ENCODE measurements at places on chromosomes 2 and 18.

- DNase-seq = no peak
These were observed 46.1 kb downstream of the CDCA7 start for GRCh38 chr2:173400760-173401159.

GRCh38 chr2:179861416-179862067 is at the start of gene ZNF385B:
Gene ZNF385B, minus strand, starts transcription at chr2:179861612.
- DNase-seq = no peak

- DNase-seq = no peak
These were observed 23.7 kb upstream of the ACKR3 start for GRCh38 chr2:236545814-236546480.

- no peak for DNase-seq
These were observed 203.7 kb upstream of the ITGA4 start for GRCh38 chr2:181253438-181253837.

DNA sequence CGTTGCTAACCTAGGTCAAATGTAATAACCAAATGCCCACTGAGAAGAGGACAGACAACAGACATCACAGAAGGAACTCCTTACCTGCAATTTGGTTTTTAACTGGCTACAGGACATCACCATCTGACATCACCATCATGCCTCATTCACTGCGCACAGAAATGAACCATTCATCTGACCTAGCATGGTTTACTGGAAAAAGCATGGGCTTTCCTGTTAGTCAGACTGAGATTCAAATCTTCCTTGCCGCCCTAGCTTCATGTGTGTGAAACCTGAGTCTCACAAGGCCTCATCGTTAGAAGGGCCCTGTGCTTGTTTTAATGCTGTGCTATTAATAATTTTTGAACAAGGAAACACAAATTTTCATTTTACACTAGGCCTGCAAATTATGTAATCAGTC is 1.1 kb upstream of the HIBCH start:
- no peak for DNase-seq

DNA sequence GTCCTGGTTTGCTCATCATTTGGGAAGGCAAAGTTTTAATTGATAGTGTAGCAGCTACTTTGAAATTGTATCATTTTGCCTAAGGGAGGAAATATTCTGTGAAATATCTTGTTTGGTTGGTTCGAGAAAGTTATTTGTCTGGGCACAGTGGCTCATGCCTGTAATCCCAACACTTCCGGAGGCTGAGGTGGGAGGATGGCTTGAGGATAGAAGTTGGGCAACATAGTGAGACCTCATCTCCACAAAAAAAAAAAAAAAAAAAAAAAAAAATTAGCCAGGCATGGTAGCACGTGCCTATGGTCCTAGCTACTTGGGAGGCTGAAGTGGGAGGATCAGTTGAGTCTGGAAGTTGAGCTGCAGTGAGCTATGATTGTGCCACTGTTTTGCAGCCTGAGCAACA is 3.1 kb upstream of the ADGRF3 start:
- DNase-seq = no peak

DNA sequence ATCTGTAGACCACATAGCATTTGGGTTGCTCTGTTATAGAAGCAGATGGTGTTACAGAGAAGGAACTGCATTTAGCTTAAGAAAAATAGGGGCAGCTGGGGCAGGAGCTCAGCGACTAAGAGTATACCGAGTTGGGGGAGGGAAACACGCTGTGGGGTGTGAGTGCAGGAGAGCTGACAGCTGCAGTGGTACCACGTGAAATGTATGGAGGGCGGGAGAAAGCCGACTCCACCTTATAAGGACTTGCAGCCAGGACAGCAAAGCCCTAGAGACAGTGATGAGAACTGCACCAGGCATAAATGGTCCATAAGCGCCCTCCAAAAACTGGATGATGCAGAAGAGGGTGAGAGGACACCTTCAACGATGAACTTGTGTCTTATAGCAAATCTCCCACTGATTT is 237.6 kb downstream of the PRKCE start:
- DNase-seq = no peak

- DNase-seq = no peak
These were observed 130.8 kb upstream of the HDAC4 start for GRCh38 chr2:239531456-239532241.

- no peak for DNase-seq
These were observed 32.5 kb downstream of the GREB1 start for GRCh38 chr2:11566383-11566782.

DNA sequence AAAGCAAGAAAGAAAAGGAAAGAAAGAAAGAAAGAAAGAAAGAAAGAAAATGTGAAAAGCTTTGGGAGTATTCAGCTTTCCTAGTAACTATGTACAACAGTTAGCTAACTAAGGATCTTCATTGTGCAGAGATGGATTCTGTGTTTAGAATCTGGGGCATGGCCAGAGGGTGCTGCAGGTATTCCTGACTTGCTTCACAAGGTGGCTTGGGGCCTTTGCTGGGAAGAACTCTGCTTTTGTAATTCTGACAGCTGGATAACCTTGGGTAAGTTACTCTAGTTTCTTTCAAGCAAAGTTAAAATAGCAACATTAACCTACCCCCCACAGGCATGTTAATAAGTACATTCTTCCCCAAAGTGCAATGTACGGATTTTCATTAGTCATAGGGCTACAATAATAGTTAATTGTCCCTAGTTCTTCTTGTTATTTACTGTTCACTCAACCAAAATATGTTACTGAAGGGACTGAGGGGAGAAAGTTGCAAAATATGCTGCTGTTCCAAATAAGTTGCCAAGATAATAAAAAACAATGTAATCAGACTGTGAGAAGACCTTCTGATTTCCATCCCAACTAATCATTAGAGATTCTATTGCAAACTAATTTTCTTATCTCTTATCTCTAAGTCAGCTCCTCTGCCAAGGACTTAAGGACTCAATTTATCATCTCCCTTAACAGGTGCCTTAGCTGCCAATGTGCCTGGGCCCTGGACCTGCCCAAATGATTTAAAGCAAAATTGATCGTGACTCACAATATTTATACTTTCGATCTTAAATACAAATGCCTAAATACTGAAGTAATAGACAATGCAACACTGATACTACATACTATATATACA is 50.3 kb downstream of the SERPINB8 start:
- no peak for DNase-seq

GRCh38 chr2:168624028-168624427 is 168.0 kb downstream of the CERS6 start:
- DNase-seq = no peak

- DNase-seq = no peak
These were observed 95.8 kb downstream of the NOL10 start for GRCh38 chr2:10594011-10594410.

GRCh38 chr2:233803994-233804393 is 25.9 kb downstream of the MROH2A start:
- DNase-seq = no peak

DNA sequence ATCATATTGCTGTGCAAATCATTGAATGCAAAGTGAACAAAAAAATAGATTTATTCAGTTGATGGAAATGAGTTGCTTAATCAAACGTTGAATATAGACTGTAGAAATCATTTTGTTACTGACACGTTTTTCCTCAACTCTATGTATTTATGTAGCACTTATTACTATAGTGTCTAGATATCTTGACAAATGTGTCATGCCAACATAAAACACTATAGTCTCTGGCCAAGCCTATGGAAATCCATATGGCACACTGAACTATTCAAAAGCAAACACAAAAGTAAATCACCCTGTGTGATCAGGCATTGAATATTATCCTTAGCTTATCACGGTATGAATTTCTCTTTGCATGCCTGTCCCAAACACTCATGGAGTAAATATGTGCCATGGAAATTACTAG is 131.3 kb downstream of the ZNF804A start:
- DNase-seq = no peak

DNA sequence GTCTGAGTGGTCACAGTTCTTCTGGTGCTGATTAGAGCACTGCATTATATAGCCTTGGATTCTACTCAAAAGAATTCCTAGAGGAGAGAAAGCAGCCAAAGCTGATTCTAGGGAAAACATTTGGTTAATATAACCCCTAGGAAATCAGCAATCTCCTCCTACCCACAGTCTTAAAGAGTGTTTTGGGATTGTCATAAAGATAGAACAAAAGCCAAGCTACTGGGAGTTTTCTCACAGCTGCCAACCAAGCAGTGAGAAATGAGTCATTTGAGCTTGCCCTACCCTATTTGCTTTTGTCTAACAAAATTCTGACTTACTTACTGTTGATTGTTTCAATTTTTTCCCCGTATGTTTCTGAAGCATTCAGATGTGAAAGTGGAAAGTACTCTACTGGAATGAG is 469.3 kb downstream of the PLCL1 start:
- no peak for DNase-seq

DNA sequence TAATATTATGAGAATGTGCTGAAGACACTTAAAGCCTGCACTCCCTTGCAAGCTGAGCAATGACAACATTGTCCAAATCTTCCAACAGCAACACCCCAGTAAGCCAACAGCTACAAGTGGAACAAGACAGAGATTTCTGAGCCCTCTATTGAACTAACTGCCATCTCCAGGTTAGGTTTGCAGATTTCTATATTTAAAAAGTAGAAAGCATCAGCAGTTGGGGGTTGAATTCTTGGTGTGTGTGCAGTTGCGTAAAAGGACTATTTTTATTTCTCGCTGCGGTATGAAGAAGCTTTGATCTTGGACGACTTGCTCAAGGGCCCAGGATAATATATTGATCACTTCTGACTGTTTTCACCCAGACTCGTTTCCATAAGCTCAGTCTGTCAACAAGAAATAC is 106.2 kb upstream of the ZFP36L2 start:
- DNase-seq = no peak

- no peak for DNase-seq
These were observed 20.8 kb upstream of the TMX3 start for GRCh38 chr18:68735483-68736343.

DNA sequence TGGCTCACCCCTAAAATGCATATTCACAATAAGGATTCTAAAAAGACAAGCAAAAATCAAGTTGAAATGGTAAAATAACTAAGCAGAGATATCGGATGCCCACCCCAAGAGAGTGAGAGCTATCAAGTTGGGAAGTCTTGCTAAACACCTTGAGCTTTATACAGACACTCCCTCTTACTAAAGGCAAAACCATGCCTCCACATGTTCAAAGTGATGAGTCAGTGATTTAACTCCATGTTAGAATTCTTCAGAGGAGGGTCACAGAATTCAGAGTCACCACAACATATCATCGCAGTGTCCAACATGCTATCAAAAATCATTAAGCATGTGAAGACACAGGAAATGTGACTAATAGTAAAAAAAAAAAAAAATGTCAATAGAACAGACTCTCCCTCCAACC is 20.6 kb upstream of the ST8SIA3 start:
- DNase-seq = no peak

- no peak for DNase-seq
These were observed 104.9 kb upstream of the LYPD6 start for GRCh38 chr2:149225446-149225845.

DNA sequence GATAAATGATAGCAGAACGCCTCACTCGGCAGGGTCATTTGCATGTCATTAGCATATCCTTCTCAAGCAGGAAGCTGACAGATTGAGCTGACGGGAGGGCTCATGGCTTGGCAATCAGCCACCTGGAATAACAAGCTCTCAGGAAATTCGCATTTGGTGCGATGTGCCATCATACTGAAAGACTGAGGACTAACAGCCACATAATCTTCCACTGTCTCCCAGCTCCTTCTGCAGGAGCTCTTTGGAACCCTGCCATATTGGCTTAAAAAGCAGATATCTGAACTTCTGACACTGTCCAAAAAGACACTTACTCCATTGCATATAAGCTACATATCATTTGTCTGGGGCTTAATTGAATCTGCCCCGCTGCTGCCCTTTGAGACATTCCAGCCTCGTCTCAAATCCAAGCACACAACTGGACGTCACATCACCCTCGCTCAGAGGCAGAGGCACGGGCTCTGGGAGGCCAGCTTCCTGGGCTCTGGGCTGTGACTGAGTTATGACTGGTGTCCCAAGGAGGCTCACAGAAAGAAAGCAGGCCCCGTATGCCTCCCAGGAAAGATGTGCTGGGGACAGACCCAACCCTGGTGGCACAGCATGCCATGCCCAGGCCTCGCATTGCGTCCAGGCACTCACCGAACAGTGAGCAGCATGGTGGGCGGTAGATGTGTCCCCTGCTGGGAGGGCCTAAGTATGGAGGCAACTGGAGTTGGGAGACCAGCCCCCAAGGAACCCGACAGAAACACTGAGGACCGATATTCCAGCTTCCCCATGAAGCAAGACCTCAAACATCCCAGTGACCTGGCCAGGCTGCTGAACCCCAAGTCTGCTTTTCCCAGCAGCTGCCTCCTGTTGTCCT is 228.0 kb downstream of the ATAD2B start:
- no peak for DNase-seq
